ENCODE measurements at places on chromosomes 2 and 18.

GRCh38 chr2:86815611-86816010, 24.9 kb upstream of the CD8A start:
- no peak for DNase-seq

DNA sequence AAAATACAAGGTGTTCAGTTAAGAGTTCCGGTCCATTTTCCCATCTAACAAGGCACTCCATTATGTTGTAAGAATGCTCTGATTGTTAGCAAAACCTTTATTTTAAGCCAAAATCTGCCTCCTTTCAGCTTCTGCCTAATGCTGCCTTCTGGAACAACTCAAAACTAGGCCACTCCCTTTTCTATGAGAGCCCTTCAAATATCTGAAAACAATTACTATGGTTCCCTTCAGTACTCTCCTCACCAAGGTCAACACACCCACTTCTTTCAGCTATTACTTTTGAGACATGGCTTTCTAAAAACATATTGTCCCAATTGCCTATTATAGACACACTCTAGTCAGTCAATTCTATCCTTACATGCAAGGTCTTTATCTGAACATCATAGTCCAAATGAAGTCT, 429.4 kb downstream of the ERBB4 start:
- DNase-seq = no peak

- DNase-seq = no peak
These were observed 23.2 kb upstream of the SLC35F6 start for GRCh38 chr2:26740890-26741302.

DNA sequence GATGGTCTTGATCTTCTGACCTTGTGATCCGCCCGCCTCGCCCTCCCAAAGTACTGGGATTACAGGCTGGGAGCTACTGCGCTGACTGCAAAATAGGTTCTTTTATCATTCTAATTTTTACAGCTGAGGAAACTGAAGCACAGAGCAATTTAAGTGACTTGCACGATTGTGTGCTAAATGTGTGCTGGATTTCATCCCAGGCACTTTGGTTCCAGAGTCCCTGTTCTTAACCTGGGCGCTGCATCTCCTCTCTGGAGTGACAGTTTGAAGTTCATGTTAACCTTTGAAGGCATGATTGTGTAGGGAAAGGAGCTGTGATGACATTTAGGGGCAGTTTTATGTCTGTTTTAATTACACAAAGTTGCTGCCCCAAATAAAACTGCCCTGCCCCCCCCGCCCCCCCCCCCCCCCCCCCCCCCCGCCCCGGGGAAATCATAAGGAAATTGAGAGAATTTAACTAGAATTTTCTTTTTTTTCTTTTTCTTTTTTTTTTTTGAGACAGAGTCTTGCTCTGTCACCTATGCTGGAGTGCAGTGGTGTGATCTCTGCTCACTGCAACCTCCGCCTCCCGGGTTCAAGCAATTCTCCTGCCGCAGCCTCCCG, 5.6 kb downstream of the ACSL3 start:
- no peak for DNase-seq

GRCh38 chr2:15722980-15723379, 131.3 kb downstream of the DDX1 start:
- DNase-seq = no peak

GRCh38 chr2:4715065-4715464, 977.1 kb upstream of the SOX11 start:
- DNase-seq = no peak

DNA sequence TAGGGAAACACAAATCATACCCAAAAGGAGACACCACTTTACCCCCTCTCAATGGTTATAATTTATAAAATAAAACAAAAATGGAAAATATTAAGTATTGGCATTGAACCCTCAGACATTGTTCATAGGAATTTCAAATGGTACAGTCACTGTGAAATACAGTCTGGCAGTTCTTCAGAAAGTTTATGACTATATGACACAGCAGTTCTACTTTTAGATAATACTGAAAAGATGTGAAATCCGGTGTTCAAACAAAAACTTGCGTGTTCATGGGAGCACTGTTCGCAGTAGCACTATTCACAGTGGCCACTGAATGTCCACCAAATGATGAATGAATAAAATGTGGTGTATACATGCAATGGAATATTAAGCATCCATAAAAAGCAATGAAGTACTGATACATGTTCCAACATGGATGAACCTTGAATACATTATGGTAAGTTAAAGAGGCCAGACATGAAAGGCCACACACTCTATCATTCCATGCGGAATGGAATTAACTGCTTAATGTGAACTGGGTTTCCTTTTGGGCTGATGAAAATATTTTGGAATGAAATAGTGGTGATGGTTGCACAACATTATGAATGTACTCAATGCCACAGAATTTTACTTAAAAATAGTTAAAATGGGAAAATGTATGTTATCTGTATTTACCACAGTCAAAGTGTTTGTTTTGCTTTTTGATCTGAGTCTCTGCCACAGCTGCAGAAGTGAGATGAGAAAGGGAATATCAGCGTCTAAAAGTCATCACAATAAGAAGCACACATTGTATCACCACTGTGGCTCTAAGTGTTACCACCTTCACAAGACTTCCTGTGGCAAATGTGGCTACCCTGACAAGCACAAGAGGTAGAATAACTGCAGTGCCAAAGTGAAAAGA, 864.6 kb downstream of the SUCLG1 start:
- no peak for DNase-seq

All from AG04449 (cell line).